ENCODE measurements at places on chromosomes 3 and 15.

DNA sequence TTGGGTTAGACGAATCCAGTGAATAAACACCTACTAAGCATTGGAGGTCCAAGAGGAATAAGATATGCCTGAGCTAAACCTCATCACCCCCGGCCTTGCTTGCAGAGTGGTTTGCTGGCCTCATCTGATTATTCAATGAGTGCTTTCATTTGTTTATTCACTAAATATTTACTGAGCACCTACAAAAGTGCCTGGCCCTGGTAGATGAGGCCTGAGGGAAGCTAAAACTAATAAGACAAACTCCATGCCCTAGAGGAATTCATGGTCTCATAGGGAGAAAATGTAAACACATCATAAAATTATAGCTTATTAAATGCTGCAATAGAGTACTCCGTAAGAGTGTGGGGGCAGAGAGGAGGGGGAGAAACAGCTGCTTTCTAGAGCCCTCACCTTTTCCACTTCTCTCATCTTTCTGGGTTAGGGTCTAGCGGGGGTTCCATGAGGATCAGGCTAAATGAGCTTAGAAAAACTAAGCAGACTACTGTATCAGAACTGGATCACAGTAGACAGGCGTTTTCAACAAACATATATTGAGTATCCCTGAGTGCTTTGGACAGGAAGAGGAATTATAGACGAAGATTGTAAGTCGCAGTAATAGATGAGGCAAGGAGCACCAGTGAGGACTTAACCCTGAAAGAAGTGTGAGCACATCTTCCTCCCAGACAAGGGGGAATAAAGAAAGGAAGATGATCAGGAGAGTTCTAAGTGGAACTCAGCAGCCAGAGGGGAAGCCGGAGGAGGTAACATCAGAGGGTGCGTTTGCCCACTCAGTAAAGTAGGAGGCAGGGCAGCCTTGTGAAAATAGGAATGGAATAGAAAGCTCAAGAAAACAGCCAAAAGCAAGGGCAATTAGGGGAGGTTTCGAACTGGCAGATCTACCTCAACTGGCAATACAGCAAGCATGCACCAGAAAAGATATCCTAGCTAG is 31.5 kb upstream of the LAMP3 start:
- peak; percentile 16 for DNase-seq

GRCh38 chr3:127263586-127264231 is 24.1 kb downstream of the PRR20G start:
- DNase-seq = no peak

DNA sequence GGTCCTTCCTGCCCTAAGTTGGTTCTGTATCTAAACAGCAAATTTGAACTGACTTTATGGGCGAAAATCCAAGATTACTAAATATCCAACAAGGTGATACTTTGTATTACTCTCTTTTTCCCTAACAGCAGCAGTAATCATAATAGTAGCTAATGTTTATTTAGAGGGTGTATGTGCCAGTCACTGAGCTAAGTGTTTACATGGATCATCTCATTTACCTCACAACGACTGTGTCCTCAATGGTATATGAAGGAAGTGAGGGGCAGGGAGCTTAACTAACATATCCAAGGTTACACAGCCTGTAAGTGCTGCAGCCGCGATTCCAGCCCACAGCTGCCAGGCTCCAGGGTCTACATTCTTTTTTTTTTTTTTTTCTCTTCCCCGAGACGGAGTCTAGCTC is 10.3 kb upstream of the LRRC34 start:
- no peak for DNase-seq

GRCh38 chr15:77546050-77546501 is 86.6 kb downstream of the LINGO1 start:
- DNase-seq = peak; percentile 76

- DNase-seq = no peak
Observed at GRCh38 chr3:112136959-112137693, 4.1 kb upstream of the GCSAM start.

DNA sequence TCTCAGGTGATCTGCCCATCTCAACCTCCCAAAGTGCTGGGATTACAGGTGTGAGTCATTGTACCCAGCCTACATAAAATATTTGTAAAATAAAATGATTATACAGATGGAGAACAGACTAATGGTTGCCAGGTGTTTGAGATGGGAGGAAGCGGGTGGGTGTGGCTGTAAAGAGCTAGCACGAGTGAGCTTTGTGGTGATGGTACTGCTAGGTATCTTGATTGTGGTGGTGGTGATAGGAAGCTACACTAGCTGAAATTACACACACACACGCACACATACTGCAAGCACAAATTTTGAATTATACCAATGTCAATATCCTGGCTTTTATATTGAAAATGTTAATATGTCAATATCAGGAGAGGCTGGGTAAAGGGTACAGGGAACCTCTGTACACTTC is 5.4 kb downstream of the PGPEP1L start:
- no peak for DNase-seq

DNA sequence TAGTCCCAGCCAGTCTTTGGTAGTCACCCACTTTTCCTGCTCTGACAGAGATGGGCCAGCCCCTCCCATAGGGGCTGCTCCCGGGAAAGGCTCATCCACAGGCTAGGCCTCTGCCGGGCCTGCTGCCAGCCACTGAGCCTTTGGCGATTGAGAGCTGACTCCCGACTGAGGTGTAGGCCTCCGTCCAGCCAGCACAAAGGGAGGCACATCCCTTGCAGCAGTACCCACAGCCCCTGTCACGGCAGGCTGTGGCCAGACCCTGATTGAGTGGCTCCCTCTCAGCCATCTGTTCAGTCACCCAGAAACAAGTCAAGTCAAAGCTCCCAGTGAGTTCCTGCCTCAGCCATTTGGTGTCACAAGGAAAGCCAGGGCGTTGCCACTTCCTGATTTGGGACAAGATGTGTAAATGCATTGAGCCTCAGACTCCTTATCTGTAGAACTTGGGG is 6.2 kb upstream of the PAK6 start:
- DNase-seq = no peak

GRCh38 chr15:90105521-90105920 is 3.3 kb upstream of the IDH2 start:
- no peak for DNase-seq

- no peak for DNase-seq
Observed at GRCh38 chr15:77387365-77388105, 32.4 kb downstream of the PEAK1 start.

GRCh38 chr3:151112731-151113130 is 27.3 kb downstream of the MED12L start:
- no peak for DNase-seq

- DNase-seq = peak; percentile 42
Observed at GRCh38 chr3:46228260-46229242, 13.7 kb upstream of the CCR3 start.

GRCh38 chr15:66400351-66400774 is 13.7 kb downstream of the MAP2K1 start:
- no peak for DNase-seq

DNA sequence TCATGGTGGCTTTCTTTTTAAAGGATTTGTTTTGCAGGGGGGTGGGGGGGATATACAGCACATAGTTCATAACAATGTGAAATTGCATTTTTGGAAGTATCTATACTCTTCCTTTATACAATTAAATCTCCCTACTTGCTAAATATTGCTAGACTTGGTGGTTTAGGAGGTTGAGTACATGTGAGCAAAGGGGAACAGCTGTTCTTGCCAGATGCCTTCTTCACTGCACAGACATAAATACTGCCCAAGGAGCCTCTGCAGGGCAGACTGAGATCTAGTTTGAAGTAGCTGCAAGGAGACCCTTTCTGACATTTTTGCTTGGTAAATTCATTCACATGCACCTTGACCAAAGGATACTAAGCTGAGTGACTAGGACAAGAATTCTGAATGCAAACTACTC is 228.6 kb upstream of the IL12A start:
- DNase-seq = no peak

DNA sequence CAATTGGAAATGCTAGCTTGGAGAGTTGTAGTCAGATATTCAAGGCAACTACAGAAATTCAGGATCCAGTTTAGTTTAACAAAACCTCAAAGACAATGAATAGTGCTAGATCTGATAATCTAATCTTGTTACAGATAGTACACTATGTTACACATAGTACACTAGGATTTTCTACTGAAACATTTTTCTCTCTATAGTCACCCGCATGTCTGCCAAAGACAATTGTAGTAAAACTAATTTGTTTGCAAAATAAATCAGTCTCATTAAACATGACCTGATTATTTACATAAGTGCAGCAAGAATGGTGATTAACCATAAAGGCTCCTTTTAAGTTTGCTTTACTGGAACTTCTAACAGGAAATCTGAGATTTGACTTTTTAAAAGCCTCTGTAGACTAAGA is 52.0 kb downstream of the ILDR1 start:
- DNase-seq = no peak

GRCh38 chr15:79299126-79299840 is 11.6 kb upstream of the TMED3 start:
- no peak for DNase-seq

- DNase-seq = no peak
Observed at GRCh38 chr3:42742688-42743087, 30.4 kb downstream of the CCDC13 start.

DNA sequence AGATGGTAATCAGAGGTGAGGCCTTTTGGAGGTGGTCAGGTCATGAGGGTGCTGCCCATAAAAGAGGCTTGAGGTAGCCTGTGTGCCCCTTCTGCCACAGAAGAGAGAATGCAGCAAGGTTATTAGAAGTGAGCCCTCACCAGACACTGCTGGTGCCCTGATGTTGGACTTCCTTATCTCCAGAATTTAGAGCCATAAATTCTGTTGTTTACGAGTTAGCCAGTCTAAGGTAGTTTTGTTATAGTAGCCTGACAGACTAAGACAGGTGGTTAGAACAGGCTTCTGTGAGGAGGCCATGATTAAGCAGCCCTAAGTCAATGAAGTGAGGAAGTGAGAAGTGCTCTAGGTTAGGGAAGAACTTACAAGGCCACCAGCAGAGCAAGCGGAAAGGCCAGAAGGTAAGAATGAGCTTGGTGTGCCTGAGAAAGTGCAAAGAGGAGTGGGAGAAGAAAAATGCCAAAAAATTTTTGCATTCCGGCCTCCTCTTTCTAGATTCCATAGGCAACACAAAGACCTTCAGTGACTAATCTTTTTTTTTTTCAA is 44.2 kb upstream of the STT3B start:
- no peak for DNase-seq

GRCh38 chr3:159233734-159234133 is 431.9 kb downstream of the MFSD1 start:
- DNase-seq = no peak

DNA sequence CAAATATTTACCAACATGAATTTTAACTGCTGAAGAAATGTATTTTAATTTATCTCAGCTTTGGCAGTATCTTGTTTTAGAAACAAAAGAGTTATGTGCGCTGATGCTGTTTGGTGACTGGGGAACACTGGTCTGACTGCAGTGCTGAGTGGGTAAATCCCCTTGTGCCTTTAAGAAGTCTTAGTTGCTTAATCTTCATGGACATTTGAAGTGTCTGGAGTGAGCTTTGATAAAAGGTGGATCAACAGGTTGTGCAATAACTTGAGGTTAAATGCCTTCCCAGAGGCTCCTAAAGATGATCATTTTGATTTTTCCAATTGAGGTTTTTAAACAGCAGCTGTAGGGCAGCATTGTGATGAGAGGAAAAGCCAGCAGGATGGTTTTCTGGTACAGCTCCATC is 68.7 kb downstream of the TP63 start:
- DNase-seq = no peak

- no peak for DNase-seq
Observed at GRCh38 chr15:69957175-69957574, 140.5 kb downstream of the TLE3 start.

GRCh38 chr3:52663098-52663497 is 22.6 kb downstream of the PBRM1 start:
- DNase-seq = no peak

DNA sequence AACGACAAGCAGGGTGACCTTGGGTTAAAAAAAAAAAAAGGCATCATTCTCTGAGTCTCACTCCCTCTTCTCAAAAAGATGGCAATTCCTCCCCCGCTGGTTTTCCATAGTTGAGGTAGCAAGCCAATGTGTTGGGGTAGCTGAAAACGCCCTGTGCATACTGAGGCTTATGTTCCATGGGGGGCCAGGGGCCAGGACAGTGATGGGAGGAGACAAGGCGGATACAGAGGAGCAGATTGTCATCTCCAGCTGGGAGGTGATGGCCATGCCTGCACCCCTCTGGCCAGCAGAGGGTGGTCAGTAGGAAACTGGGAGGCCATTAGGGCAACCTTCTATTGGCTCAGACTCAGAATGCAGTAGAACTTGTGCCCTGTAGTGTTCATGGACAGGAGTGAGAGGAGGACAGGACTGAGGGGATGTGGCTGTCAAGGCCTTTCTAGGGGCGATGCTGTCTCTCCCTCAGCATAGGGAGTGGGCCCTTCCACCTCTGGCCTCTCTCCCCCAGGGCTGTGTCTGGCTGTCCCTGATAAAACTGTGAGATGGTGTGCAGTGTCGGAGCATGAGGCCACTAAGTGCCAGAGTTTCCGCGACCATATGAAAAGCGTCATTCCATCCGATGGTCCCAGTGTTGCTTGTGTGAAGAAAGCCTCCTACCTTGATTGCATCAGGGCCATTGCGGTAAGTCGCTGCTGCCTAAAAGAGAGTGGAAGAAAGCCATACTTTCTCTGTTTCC is 1.9 kb downstream of the TF start:
- no peak for DNase-seq

GRCh38 chr3:155391104-155391503 is 97.6 kb upstream of the STRIT1 start:
- peak; percentile 85 for DNase-seq

GRCh38 chr3:117150628-117151027 is 441.0 kb downstream of the TUSC7 start:
- DNase-seq = no peak

DNA sequence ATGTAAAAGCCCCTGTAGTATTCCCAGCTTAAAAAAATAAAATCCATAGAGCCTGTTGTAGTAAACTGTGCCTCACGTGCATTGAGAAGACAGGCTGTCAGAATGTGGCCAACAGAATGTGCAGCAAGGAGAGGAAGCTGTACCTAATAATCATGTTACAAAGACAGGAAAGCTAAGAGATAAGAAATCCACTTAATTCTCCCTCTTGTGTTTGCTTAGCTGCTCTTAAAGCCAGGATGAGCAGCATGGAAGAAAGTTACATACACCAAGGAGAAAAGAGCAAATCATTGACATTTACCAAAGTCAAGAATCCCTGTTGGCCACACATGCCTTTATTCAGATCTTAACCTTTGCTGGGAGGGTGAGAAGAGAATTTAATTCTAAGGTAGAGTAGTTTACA is 85.9 kb downstream of the TNIK start:
- DNase-seq = no peak

- DNase-seq = no peak
Observed at GRCh38 chr3:125055331-125055912, 375 bp downstream of the HEG1 start.

- no peak for DNase-seq
Observed at GRCh38 chr3:140097874-140098635, 163.1 kb downstream of the CLSTN2 start.

All from GM04503 (cell line).